ENCODE measurements at places on chromosomes 16 and 17. TPM values are rescaled to one million over a fixed set of nuclear protein-coding genes. Genes with fewer than 3 reads are reported as not detected.

Gene CNP
- total RNA-seq = 71.9 TPM

Gene PTX4
- 0.39 TPM for total RNA-seq

Gene FOXJ1
- total RNA-seq = not detected

Gene MT4
- total RNA-seq = not detected

Gene CACNB1
- 8.0 TPM for total RNA-seq

Gene GPR139
- total RNA-seq = not detected

Gene KRT10
- total RNA-seq = 10.4 TPM

Gene CLEC18B
- total RNA-seq = 1.2 TPM

Gene DHRS7C
- not detected for total RNA-seq

Gene EFCAB13
- 12.9 TPM for total RNA-seq

Gene BCO1
- total RNA-seq = not detected

Gene IGSF6
- 4.5 TPM for total RNA-seq

Gene LRRC37A
- total RNA-seq = 1.2 TPM

Gene SOCS3
- 21.8 TPM for total RNA-seq

Gene SRP68
- total RNA-seq = 41.9 TPM

Gene OR2C1
- not detected for total RNA-seq

Gene TNK1
- total RNA-seq = 2.9 TPM

Gene EVPLL
- not detected for total RNA-seq

Gene NCBP3
- total RNA-seq = 23.5 TPM

Gene PARD6A
- 11.3 TPM for total RNA-seq

Gene TERB1
- total RNA-seq = not detected

Gene MILR1
- 4.2 TPM for total RNA-seq
